ENCODE measurements at places on chromosomes 12 and 14.

DNA sequence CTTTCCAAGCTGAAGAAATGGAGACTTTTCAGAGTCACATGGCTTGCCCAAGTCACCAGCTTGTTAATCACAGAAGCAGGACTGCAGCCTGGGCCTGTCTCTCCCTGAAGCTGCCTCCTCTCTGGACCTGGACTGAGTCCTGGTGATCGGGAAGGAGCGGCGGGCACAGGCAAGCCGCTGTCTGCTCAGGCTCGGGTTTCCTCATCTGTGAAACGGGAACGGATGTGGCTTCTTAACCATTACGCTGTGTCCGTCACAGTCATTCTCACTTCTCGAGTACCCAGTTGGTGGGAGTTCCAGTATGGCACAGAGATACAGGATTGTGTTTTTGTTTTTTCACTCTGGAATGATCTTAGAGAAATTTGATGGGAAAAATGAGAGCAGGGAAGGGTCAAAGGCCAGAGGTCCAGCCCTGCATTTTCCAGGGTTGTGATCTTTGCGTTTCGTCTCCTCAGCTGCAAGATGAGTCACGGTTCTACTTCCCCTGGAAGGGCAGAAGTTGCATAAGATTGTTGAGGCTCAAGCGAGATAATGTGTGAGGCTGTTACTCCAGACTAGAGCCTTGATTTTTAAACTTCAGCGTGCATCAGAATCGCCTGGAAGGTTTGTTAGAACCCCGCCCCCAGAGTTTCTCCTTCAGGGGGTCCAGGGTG lies 7.6 kb upstream of the LRTM2 start:
- peak; percentile 76 for DNase-seq

DNA sequence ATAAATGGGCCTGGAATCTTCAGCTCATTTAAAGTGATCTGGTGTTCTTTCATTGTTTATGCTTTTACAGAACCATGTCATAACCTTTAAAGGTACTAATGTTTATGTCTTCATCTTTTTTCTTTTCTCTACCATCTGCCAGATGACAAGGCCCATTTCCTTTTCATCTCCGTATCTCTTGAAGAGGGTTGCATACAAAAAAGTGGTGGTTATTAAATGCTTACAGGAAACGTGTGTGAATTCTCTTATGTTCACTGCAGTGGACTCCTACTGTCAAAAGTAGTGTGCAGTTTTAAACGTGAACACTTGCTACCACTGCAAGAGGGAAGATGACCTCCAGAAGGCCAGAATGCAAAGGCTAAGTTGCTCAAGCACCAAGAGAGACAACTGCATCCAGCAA lies 91.4 kb downstream of the TTC7B start:
- DNase-seq, result no peak

DNA sequence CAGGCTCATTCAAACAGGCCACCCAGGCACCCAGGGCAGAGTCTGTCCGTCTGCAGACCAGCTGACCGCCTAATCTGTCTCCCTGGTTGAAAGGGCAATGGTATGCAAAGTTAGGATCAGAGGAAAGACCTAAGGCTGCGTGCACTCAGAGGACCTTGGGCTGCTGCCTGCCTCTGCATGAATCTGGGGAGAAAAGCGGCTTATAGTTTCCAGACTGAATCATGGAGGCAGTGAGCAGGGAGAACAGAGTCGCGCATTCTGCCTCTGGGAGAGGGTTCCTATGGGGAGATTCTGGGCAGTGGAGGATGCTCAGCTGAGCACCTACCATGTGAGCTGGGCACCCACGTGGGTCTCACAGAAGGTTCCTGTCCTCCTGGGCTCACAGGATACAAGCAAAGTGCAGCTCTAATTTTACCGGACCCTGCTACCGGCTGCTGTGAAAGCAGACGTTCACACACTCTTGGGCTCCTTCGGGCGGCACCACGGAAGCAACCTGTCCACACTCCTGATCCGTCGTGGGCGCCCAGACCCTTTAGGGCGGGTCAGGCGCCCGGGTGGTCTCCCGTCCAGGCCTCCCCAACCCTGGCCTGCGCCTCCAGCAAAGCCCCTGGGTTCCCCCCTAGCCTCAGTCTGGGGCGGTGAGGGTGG lies 772 bp downstream of the SCARB1 start:
- no peak for DNase-seq

- peak; percentile 45 for DNase-seq
Measured at GRCh38 chr12:120668868-120669840, 17.8 kb upstream of the MLEC start.

GRCh38 chr12:27818401-27818918 lies 38.4 kb upstream of the MANSC4 start:
- DNase-seq, result no peak

DNA sequence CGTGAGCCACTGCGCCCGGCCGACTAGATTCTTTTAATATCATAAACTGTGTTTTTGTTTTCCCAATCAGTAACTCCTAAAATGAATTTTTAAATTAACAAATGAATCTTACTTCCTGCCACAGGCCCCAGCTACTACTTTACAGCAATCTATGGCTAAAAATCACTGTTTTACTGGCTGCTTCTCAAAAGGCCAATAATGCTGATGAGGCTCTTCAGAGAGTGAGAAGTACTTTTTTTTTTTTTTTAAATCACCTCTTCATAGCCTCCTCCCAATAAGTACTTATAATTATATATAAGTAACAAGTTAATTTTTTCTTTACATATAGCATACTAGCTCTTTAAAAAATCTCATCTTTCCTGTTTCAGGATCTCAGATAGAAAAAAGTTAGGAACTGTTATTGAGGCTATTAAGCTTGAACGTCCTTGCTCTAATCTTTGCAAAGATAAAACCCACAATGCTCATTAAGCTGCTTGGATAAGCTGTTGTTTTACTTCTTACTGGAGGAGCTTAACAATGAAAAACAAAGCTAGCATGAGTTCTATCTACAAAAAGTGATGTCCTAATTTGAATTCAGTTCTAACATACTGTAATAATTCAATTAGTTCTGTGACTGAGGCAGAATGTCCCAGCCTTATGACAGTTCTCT lies 12.8 kb upstream of the WDR20 start:
- DNase-seq, result no peak

GRCh38 chr12:68612202-68612601 lies 1.5 kb downstream of the RAP1B start:
- no peak for DNase-seq

- DNase-seq, result no peak
Measured at GRCh38 chr12:110465024-110465423, 3.0 kb downstream of the GPN3 start.

- peak; percentile 47 for DNase-seq
Measured at GRCh38 chr14:22002860-22003284, 329.3 kb upstream of the OR4E1 start.

DNA sequence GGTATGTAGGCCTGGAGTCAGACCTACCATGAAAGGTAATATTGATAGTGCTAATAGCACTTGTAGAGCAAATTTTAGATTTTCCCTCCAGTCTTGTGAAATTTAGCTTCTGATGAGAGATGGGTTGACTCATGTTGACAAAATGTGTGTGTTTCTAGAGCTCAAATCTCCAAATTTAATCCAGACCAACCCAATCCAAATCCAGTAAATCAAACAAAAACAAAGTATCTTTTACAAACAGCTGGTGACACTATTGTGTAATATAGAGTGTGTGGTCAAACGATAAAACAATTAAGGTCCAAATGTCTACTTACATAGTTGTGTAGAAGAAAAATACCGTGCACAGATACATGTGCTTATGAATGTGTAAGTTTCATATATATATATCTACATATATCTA lies 63.4 kb upstream of the KITLG start:
- DNase-seq, result no peak

DNA sequence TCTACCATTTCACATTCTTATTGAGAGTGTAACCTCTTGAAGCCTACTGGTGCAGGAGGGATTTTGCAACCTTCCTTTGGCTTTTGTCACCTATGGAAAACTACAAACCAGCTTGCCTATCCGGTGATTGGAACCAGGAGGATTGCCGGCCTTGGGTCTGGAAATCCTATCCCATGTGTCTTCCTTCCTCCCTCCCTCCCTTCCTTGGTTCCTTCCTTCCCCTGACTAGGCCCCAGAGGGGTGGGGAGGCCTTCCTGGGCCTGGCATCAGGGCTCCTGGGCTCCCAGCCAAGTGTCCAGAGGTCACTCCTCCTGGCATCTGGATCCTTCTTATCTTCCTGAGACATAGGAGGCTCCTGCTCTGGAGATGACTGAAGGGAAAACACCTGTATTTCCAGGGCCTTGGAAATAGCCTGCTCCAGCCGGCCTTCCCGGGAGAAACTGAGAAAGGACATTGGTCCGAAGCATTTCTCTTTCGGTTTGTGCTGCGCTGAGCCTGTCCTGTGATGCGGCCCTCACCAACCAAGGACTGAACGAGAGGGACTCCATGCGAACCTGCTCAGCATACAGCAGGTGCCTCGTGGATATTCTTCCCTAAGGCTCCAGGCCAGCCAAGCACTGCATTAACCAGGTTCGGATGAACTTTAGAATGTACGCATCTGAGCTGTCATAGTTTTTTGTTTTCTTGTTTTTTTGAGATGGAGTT lies 43.4 kb downstream of the PSMA6 start:
- no peak for DNase-seq

DNA sequence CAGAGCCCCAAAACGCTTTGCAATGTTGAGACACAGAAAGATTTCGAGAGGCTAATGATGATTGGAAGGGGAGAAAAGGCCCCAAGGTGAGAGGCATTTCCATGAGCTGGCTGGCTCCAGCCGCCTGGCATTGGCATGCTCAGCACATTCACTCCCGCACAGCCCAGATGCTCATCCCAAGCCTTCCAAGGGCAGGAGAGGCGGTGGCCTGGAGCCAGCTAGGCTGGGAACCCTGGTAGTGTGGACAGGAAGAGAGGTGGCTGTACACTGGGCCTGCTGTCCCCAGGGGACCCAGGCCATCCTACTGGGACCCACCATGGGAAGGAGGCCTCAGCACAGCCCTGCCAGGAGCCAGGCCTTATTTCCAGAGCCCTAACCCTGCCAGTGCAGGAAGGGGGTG lies 72.2 kb downstream of the SPTB start:
- no peak for DNase-seq

GRCh38 chr12:119692997-119693396 lies 25.1 kb downstream of the PRKAB1 start:
- no peak for DNase-seq

GRCh38 chr12:120497524-120498150 lies 1.7 kb downstream of the DYNLL1 start:
- DNase-seq, result no peak

DNA sequence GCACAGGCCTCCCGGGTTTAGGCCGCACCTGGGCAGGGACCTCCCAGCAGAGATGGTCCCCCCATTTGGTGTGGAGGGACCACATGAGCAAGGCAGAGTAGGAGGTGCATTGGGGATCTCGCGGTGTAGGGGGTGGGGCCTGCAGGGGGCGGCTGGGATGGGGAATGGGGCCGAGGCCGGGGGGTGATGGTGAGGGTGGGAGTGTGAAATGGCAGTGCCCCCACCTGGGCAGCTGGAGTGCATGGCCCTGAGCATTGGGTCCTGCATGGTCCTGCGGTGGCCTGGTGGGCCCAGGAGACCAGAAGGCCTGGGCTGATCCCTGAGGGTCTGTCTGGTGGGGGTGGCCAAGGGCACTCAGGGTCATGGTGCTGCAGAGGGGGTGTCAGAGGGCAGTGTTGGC lies 111.8 kb downstream of the KIF26A start:
- peak; percentile 29 for DNase-seq

- no peak for DNase-seq
Measured at GRCh38 chr12:102009796-102010195, 52.0 kb downstream of the WASHC3 start.

DNA sequence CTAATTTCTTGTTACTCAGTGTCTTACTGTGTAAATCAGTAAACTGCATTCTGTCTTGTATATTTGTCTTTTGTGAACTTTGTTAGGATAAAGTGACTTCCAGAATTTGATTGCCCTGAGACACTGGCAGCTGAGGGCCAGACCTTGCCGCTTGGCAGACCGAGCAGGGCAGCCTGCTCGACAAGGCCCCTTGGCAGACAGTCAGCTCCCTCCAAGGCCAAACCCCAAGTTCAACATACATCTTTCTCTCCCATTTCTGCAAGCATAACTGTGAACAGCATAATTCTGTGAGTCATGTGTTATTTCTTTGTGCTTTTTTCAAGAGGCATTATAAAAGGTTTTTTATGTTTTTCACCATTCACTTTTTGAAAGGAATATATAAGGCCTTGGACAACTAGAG lies 39.2 kb upstream of the BMAL2 start:
- DNase-seq, result no peak

DNA sequence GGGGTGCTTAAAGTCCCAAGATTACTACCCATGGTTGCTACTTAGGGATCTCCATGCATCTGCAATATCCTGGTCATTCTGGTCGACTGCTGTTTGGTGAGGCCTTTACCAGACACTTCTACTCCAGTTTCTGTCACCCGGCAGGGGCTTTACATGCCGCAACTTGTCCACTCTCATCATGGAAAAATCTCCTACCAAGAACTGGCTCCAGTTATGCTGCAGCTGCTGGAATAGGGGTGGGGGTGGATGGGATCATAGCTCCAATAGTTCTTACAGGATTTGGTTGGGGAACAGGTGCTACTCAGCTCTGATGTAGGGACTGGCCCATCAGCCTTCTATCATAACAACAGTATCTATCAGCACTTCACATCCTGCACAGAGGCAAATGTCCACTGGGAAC lies 51.6 kb downstream of the SPTB start:
- no peak for DNase-seq

DNA sequence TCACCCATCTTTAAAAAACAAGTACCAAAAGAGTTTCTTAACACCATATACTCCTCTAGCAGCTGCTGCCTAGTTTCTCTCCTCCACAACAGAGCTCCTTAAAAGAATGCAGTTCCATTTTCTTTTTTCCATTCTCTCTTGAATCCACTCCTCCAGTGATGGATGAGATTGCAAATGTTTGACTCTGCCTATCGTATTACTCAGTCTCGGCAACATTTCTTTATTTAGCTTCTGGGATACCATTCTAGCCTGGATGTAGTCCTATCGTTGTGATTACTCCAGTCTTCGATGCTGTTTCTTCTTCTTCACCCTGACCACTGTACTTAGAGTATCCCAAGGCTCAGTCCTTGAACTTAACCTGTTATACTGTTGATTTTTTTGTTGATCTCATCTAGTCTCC lies 30.8 kb downstream of the CAND1 start:
- DNase-seq, result no peak

DNA sequence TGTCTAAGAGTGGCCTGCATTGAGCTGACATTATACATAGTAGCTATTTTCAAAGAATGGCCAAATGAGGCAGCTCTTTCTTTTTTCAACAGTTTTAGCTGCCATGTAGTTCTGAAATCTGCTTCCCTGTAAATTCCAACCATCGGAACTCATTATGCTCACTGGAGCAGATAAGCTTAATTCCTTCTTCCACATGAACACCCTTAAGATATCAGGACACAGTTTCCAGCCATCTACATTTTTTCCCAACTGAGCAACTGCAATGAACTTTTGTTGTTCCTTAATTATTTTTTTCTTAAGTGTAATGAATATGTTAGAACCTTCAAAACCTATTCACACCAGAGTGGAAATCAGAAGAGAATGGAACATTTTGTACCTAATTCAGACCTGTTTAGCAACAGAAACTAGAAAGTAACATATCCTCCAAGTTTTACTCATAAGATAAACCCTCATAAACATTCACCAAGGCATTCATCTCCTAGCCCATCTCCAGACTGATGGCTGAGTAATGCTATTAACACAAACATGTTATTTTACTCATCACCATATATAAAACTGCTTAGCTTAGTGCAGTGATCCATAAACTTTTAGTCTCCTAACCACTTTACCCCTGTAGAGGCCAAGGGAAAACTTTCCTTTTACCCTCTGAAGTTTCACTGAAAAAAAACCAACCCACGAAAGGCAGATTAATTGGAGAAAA lies 296.1 kb upstream of the SYT1 start:
- DNase-seq, result no peak

- no peak for DNase-seq
Measured at GRCh38 chr12:39239490-39240486, 203.1 kb downstream of the KIF21A start.
